ENCODE measurements at places on chromosomes 16 and 17.
A peak's percentile ranks its signal among the peaks of the same experiment; 100 is the strongest.

GRCh38 chr17:38981636-38982035 is 14.4 kb upstream of the FBXO47 start:
- DNase-seq = no peak

GRCh38 chr17:40107522-40108174 is 7.3 kb upstream of the NR1D1 start:
- peak; percentile 22 for DNase-seq

- no peak for DNase-seq
Measured at GRCh38 chr17:78944026-78944425, 18.8 kb upstream of the TIMP2 start.

GRCh38 chr16:67117716-67118115 is 8.0 kb downstream of the PHAF1 start:
- no peak for DNase-seq

DNA sequence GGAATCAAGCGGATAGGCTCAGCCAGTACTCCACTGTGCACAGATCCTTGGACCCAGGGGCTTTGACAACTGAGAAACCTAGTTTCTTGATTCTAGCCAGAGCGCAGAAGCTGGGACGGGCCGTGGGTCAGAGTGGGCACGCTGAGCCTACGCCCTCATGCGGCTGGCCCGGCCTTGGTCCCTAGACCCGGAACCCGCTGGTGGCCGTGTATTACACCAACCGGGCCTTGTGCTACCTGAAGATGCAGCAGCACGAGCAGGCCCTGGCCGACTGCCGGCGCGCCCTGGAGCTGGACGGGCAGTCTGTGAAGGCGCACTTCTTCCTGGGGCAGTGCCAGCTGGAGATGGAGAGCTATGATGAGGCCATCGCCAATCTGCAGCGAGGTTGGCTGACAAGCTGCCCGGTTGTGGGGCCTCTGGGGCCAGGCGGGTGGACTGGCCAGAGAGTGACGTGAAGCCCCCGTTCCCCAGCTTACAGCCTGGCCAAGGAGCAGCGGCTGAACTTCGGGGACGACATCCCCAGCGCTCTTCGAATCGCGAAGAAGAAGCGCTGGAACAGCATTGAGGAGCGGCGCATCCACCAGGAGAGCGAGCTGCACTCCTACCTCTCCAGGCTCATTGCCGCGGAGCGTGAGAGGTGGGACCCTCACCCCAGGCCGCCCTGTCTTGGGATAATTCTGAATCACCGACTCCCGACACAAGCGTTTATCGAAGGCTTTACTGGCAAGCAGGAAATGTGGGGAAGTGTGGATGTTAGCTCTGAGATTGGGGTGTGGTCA is 946 bp downstream of the STUB1 start:
- DNase-seq = no peak

DNA sequence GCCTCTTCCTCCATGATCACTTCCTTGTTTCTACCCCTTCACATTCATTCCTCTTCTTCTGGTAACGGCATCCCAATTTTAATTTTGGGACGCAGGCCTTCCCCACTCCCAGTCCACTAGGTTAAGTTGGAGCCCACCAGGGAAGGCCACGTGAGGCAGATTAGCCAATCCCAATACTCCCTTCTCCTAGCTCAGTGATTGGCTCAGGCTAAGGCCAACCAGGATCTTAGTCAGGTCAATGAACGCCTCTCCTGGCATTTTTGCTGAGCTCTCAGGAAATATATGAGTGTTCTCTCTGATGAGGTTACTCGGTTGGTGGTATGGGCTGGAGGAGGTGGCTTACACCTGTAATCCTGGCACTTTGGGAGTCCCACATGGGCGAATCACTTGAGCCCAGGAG is 15.4 kb downstream of the SEZ6L2 start:
- DNase-seq = no peak

GRCh38 chr16:52597772-52598483 is 51.0 kb upstream of the TOX3 start:
- DNase-seq = no peak

- no peak for DNase-seq
Measured at GRCh38 chr16:77788181-77789084, at the start of gene VAT1L. VAT1L (plus strand) TSS chr16:77788564; CDS start chr16:77788683, 119 bp downstream.

GRCh38 chr16:10408824-10409381 is 23.0 kb downstream of the ATF7IP2 start:
- DNase-seq = no peak

Measured in CD4-positive, alpha-beta T cell treated with Interferon gamma for 1 hour (primary cell).